Left ventricle myocardium superior (tissue), 1 donor: ENCODE measurements at places on chromosomes 7 and 10. TPM values are rescaled to one million over a fixed set of nuclear protein-coding genes. Genes with fewer than 3 reads are reported as not detected.

VPS37D gene
- 3.3 TPM for total RNA-seq

FXYD4 gene
- not detected for total RNA-seq

LSM8 gene
- 22.8 TPM for total RNA-seq

CYP2C8 gene
- not detected for total RNA-seq

ASB10 gene
- total RNA-seq = 46.1 TPM

CPEB3 gene
- total RNA-seq = 18.0 TPM

ZMIZ2 gene
- total RNA-seq = 64.8 TPM

ARMC10 gene
- 19.4 TPM for total RNA-seq
